Activated CD4-positive, alpha-beta T cell treated with anti-CD3 and anti-CD28 coated beads for 36 hours (primary cell): ENCODE measurements at places on chromosomes 1 and 21.
A peak's percentile ranks its signal among the peaks of the same experiment; 100 is the strongest.

DNA sequence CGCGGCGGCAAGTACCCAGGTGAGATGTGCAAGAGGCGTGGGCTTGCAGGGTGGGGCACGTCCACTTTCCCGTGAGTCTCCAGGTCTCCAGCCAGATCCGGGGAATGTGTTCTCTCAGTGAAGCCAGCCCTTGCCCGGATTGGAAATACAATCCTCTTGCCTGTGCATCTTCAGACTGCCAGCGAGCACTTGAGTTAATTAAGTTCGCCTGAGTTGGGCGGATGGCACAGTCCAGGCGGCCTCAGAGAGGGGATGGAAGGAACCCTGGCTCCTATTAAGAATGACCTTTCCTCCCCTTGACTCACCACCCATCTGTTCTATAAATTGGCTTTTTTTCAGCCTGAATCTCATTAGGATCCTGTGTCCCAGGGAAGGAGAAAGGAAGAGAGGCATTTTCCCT is 33.3 kb upstream of the CNTN2 start:
- DNase-seq = no peak

GRCh38 chr21:42557420-42557819 is 43.8 kb downstream of the SLC37A1 start:
- no peak for DNase-seq

DNA sequence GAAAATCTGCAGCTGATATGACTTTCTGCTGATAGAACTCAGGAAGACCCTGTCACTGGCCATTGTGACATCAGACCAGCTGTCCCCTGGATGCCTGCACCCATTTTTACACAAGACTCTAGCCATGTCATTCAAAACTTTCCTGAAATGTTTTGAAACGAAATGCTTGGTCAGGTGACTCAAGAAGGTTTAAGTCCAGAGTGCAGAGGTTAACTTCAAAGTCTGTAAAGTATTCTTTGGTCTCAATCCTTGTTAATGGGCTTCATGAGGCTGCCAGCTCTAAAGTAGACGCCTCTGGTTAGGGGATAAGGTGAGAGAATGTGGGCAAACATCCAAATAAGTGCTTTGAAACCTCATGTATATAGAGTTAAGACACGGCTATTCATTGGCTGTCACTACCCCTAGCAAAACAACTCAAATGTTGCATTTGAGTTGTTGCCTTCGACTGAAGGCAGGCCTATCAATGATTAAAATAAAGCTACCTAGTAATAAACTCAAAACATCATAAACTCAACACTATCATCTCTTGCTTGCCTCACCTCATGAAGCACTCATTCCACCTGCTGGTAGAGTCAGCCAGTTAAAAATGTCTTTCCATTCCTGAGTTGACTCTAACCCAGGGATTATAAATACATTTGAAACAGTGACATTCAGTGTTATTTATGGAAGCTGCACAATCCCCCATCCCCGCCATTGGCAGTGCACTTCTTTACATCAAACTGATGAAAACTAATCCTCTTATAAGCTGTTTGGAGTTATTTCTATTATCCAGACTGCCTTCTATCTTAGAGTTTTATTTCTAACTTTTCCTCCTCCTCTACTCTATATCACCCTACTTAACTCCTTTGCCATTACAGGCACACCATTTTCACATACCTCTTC is 26.0 kb downstream of the RABIF start:
- no peak for DNase-seq

DNA sequence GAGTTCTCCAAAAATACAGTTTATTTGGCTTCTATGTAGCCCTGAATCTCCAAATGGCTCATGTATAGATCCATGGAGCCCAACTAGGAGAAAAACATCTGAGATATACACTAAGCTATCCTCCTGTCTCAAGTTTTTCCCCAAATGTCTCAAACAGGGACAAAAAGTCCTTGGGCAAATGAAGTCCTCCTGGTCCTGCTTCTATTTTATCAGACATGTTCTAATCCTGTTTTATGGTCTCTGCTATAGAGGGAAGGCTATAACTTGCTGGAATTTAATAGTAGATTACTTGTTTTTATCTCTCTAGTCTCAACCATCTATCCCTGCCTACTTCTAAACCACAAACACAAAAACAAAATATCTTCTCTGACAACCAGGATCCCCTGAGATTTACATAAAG is 26.9 kb downstream of the CRP start:
- no peak for DNase-seq

DNA sequence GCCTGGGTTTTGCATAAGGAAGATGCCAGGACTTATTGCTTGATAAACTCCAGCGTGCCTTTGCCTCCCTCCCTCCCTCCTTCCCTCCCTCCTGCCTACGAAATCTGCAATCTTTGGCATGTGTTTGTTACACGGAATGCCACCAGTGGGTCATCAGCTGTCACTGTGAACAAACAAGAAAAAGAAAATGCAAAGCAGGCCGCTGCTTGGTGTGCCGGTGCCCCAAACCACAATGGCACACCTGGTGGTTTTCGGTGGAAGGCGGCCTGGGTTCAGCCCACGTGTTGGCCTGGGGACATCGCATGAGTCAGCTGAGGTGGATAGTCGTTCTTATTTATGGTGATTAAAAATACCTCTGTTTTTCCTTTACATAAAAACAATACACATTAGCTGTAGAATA is 16.3 kb upstream of the IFNLR1 start:
- peak; percentile 50 for DNase-seq

DNA sequence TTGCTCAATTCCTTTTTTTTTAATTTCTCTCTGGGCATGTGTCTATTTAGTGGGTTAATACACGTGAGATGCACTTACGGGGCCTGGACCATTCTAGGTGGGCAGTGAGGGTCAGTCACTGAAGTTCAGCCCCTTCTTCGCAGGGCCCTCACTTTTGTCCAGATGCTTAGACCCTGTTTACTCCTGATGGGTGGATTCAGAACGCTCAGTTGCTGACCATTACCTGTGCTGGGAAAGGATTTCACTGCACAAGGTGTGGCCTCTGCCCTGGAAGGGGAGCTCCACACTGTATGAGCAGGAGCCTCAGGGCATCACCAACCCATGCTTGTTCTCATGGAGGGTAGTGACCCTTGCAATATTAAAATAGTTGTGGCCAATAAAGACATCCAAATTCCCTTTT is 4.5 kb downstream of the PRAMEF12 start:
- DNase-seq = no peak

- no peak for DNase-seq
Observed at GRCh38 chr1:230430499-230430898, 4.4 kb upstream of the PGBD5 start.

- DNase-seq = no peak
Observed at GRCh38 chr1:109931189-109931731, 20.6 kb downstream of the CSF1 start.

DNA sequence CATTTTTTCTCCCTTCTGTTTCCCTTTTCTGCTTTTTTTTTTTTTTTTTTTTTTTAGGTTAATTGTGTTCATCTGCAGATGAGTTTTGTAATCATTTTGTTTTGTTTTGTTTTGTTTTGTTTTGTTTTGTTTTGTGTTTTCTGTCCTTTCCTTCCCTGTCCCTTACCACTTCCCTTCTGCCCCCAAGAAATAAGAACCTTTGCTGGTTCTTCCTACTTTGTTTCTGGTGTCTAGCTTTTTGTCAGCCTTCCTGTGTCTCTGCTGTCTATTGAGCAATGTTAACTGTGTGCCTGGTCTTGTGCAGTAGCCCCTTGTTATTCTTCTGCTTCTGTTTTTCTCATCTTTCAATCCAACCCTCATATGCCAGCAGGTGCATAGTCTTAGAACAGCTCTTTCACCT is 46.0 kb downstream of the MPZL1 start:
- DNase-seq = no peak

- DNase-seq = no peak
Observed at GRCh38 chr1:156766298-156767100, 836 bp upstream of the PRCC start.

DNA sequence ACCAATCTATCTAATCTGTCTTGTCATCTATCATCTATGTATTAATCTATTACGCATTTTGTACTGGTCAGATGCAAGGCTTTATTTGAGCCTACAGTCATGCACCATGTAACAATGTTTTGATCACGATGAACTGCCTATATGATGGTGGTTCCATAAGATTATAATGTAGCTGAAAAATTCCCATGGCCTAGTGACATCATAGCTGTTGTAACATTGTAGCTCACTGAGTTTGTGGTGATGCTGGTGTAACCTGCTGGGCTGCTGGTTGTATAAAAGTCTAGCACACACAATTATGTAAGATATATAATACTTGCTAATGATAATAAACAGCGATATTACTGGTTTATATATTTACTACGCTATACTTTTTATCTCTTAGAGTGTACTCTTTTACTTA is 64.8 kb upstream of the IGSF5 start:
- no peak for DNase-seq

DNA sequence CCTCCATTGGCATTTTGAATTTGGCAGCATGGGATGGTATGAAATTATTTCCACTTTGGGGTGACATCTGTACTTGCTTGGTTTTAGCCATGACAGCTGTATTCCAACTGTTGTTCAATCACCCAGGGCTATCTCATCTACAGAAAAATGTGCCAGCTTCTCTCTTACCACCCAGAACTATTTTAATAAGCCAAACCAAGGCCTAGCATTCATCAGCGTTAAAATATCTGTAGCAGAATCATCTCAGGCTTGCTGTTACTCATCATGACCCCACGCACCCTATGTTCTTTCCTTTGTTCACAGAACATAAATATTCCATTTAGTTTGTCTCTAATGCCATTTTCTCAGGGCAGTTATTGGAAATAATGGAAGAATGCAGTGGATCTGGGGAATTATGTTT is 49.8 kb downstream of the GIPC2 start:
- no peak for DNase-seq

GRCh38 chr1:181151378-181152326 is 63.2 kb downstream of the IER5 start:
- peak; percentile 42 for DNase-seq

DNA sequence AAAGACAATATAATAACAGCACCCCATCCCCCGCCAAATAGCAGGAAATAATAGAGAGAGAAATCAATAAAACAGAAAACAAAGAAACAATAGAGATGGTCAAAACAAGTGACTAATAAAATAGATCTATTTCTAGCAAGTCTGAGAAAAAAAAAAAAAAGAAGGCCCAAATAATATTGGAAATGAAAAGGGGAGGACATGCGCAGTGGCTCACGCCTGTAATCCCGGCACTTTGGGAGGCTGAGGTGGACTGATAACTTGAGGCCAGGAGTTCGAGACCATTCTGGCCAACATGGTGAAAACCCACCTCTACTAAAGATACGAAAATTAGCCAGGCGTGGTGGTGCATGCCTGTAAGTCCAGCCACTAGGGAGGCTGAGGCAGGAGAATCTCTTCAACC is 18.5 kb upstream of the HCRTR1 start:
- no peak for DNase-seq

- DNase-seq = peak; percentile 35
Observed at GRCh38 chr1:10835822-10836421, 39.5 kb upstream of the CASZ1 start.
